ENCODE measurements at places on chromosomes 11 and 22. TPM values are rescaled to one million over a fixed set of nuclear protein-coding genes. Genes with fewer than 3 reads are reported as not detected.

TBC1D10A gene
- polyA plus RNA-seq = 17.7 TPM

DNA sequence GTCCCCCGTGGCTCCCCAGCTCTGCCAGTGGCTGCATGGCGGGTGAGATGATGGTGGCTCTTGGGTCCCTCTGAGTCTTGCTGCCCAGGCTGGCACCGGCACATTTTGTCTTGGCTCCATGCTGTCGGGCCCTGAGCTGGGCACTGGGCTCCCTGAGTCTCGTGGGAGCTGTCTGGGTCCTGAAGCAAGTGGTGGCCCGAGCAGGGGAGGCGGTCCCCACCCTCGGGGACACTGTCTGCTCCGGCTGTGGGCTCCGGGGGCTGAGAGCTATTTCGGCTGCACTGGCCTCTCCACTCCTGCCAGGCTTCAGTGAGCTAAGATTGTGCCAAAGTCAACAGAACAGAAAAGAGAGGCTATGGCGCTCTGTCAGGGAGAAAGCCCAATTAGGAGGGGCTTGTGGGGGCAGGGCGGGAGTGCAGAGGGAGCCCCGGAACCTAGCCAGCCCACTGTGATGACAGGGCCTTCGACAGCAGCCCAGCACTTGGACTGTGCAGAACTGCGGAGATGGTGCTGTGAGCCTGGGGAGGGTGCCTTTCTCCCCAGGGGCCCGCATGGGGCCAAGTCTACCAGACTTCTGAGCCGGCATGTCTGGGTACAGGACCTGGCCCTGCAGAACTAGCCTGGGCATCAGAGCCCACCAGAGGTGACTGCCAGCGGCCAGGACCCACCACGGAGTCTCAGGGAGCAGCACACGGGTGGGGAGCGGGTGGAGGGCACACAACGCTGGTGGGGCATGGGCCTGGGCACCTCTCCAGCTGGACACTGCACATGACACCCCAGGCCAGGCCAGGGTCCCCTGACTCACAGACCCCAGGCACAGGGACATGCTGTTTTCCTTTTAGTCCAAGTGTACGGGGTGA is 38.0 kb downstream of the RTN4R start:
- no peak for DNase-seq

- no peak for DNase-seq
Measured at GRCh38 chr11:116929414-116930090, 92.1 kb upstream of the APOA1 start.

- peak; percentile 17 for DNase-seq
Measured at GRCh38 chr11:131511794-131512193, 141.4 kb downstream of the NTM start.

GRCh38 chr11:110092515-110093406 is at the start of gene ZC3H12C:
TSS of gene ZC3H12C (plus strand) at chr11:110093392. CDS start at chr11:110093412, 20 bp downstream.
- peak; percentile 87 for DNase-seq

Measured in left lung (tissue), 14 donors.